ENCODE measurements at places on chromosomes 5 and 9. TPM values are rescaled to one million over a fixed set of nuclear protein-coding genes. Genes with fewer than 3 reads are reported as not detected.

DNA sequence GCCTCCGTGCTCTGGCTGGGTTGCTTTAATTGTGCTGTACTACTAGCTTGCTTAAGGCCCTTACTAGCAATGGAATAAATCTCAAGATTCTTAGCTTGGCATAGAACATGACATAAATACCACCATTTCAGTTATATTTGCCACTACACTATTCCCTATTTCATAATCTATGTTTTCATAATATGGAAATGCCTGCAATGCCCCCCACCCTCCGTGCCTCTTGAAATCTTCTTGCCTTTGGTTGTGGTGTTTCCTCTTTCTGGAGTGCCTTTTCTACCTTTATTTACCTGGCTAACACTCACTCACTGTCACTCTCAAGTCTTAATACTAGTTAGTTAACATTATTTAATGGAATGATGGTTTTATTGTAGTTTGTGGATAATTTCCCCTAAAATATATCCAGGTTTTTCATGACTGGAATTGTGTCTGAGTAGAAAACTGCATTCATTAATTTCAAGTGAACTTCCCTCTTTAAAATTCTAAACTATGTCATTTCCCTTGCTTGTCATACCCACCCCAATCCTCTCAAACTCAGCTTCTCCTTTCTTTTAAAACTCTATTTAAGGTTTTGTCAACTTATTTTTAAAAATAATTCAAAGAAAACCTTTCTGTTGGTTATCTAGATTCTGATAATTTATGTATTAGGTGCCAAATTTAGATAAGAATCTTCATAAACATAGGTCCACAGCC, 521.7 kb upstream of the DAB2 start:
- no peak for ATAC-seq

DNA sequence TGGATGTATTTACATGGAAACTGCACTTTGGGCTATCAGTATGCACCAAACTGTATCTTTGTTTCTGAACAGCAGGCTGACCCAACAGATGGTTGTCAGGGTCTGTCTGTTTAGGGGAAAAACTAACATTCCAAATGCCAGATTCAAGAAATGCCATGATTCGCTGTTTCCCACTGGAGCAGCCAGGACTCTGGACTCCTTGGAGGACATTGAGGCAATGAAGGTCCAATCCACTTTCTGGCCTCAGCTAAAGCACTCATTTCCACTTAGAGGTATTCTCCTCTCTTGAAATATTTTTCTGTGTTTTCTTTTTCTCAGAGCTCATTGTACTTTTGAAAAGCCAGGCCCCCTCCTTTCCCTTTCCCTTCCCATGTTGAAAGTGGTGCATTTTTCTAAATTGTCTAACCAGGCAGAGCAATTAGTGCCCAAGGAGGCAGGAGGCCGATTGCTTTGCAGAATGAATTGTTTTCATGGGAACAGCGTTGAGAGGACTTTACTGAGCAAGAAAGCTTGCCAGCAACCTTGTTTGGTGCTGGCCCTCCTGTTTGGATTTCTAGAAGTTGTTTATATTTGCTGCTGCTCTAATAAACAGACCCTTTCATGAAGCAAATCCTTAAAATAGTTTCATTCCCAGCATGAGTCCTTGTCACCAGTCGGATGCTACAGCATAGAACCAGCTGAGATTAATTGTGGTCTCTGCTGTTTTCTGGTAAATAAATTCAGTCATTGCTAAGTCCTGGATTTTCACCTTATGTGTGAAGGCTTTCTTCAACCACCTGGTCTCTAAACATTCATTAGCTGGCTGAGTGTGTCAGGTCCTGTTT, 132.8 kb upstream of the TAF11L2 start:
- ATAC-seq, result no peak

Gene PPP3R2
- total RNA-seq, result not detected

DNA sequence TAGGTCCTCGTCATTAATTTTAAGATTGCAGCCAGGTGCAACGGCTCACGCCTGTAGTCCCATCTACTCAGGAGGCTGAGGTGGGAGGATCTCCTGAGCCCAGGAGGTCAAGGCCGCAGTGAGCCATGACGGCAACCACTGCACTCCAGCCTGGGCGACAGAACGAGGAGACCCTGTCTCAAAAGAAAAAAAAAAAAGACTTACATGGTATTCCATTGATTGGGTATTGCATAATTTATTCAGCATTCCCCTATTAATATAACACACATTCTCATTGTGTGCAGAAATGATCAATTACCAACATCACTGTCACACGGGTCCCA, 62.9 kb downstream of the DUSP1 start:
- ATAC-seq, result no peak

- peak; percentile 88 for ATAC-seq
These were observed 157.0 kb downstream of the RGS3 start for GRCh38 chr9:113620377-113621161.

Gene KIF12
- total RNA-seq, result not detected

DNA sequence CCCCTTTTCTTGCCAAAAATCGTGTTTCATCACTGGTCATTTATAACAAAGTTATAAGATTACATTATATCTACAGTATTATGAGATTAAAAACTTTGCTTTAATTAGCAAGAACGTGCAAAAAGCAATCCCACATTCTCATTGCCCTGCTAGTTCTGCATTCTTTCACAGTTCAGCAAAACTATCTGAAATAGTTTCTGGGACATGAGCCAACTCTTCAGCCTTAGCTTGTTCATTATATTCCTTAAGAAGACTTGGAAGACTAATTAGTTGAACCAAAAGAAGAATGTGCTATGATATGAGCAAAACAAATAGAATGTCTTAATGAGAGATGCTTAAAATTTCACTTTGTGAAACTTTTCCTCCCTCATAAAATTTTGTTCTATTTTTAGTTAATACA, 76.7 kb downstream of the ITGA1 start:
- peak; percentile 60 for ATAC-seq

- ATAC-seq, result no peak
These were observed 13.6 kb upstream of the MTMR12 start for GRCh38 chr5:32326216-32326772.

Gene CD72
- 1.4 TPM for total RNA-seq

GRCh38 chr5:132026516-132027008, 15.1 kb upstream of the ACSL6 start:
- ATAC-seq, result no peak

GRCh38 chr5:32272746-32273145, 40.0 kb downstream of the MTMR12 start:
- ATAC-seq, result no peak

DNA sequence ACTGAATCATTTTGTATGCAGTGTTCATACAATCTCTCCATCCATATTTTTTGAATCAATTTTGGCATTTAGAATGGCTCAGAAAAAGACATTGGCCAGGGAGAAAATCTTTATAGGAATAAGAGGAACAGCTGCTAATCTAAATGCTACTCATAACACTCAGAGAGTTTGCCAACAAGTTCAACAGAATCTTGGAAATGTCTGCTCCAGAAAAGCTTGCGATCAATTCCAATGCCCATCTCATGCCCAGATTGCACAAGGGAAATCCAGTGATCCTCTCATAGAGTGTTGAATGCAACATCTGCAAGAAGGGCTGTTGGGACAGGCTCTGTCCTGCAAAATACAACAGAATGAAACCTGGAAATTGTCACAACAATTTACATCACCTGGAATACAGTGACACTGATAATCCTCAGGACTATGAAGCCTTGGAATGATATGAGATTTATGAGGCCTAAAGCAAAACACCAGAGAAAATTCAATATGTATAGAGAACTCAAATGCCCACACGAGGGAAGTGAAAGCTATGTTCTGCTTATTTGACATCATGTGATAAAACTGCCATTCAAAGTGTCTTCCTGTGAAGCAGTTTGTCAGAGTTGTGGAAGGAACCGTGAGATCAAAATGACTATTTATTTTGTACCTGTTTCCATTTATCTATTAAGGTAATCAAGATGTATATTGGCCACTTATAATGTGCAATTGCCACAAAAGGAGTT, 190.1 kb downstream of the PARP8 start:
- ATAC-seq, result no peak

GRCh38 chr9:137762414-137763061, 115.0 kb upstream of the CACNA1B start:
- ATAC-seq, result peak; percentile 41

- ATAC-seq, result no peak
These were observed 28.7 kb upstream of the ABL1 start for GRCh38 chr9:130806327-130806716.

Gene CSF2
- total RNA-seq, result not detected

Gene C1QTNF3
- total RNA-seq, result 13.4 TPM

Gene SH2D3C
- total RNA-seq, result 12.1 TPM

DNA sequence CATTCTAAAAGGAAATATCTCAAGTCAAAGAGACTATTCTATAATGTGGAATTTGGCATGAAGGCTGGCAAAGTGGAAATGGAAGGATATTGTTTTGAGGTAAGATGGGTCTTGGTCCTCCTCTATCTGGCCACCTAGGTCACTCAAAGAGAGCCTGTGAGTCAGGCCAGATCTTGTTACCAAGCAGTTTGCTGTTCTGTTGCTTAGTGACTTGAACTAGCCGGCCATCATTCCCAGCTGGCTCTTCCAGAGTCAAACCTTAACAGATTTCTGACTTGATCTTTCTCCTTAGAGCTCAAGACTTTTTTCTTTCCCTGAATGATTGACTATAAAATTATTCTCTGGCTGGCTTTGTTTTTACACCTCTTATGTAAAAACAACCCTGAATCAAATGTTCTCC, 136.1 kb downstream of the PDE4D start:
- ATAC-seq, result no peak

Gene PIP5K1B
- 1.1 TPM for total RNA-seq

GRCh38 chr5:90897618-90898017, 339.0 kb downstream of the ADGRV1 start:
- no peak for ATAC-seq

- ATAC-seq, result no peak
These were observed 36.5 kb upstream of the ANKDD1B start for GRCh38 chr5:75574791-75575190.

Gene DMAC1
- 12.9 TPM for total RNA-seq

GRCh38 chr9:101590901-101591300, 3.9 kb downstream of the PPP3R2 start:
- no peak for ATAC-seq

DNA sequence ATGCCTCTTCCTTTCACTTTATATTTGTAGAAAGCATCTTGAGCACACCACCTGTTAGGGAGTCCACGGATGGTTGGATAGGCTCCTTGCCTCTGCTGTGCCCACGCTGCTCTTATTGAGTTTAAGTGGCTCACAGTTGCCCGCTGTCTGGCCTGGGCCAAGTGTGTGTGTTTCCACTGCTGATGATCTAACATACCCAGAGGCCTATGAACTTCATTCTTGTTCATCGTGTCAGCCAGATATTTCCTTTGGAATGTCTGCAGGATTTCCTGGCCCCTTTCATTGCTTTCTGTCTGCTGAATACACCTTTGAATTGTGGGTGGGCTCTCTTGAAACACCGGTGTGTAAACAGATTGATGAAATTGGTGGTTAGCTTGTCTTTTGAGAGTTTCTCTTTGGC, 46.6 kb downstream of the MVB12B start:
- no peak for ATAC-seq

Gene FBLL1
- 0.54 TPM for total RNA-seq

DNA sequence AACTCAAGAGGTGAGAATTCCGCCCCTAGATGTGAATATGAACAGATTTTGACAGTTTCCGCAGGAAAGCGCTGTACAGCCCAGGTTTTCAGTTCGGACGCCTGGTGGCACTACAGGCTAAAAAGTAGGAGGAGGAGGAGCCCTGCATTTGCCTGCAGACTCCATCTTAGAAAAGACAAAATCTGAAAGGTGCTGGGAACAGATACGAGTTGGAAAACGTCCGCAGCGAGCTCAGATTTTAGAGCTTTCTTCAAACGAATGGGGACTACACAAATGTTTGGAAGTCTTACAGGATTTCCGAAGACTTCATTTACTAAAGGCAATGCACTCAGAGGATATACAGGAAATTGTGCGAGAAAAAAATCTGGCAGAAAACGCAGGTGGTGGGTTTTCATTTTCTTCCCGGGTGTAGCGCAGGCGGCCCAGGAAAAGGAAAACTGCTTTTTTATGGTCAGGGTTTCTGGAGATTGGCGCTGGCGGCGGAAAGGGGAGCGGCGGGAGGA, 9.9 kb upstream of the PCDHB2 start:
- ATAC-seq, result peak; percentile 62

GRCh38 chr9:20271723-20272122, 350.6 kb downstream of the MLLT3 start:
- ATAC-seq, result no peak

GRCh38 chr5:168822248-168822744, 243.1 kb upstream of the PANK3 start:
- no peak for ATAC-seq

Gene PCDHB3
- total RNA-seq, result 1.9 TPM

Gene SAXO1
- not detected for total RNA-seq

DNA sequence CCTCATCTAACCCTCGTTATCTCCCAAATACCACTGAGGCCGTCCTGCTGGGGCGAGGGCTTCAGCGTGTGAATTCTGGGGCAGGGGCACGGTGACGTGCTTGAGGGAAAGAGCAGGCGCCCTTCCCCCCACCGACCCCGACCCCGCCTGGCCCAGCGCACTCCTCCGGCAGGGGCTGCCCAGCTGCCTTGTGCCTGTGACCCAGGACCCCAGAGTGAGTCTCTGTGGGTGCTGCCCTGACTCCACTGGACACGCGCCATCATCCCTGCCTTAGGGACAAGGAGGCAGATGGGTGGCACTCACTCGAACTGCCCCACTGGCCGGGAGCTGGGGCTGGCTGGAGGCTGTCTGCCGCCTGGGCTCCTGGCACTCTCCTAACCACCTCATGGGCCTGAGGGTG, 136.2 kb upstream of the LPCAT1 start:
- ATAC-seq, result no peak

Gene SLC1A1
- 1.1 TPM for total RNA-seq

Measured in gastroesophageal sphincter (tissue), 4 donors.